ENCODE measurements at places on chromosomes 11 and 22. TPM values are rescaled to one million over a fixed set of nuclear protein-coding genes. Genes with fewer than 3 reads are reported as not detected.

GRCh38 chr11:7573193-7573557, 59.4 kb downstream of the PPFIBP2 start:
- H3K27ac ChIP-seq, result no peak overlapping the region
- H3K36me3 ChIP-seq, result peaks cover 14% of the 10 kb centered on the region
- H3K27me3 ChIP-seq, result no peaks in the 10 kb centered on the region
- peaks cover 59% of the 10 kb centered on the region for H3K4me1 ChIP-seq
- no peak overlapping the region for H3K4me3 ChIP-seq

DNA sequence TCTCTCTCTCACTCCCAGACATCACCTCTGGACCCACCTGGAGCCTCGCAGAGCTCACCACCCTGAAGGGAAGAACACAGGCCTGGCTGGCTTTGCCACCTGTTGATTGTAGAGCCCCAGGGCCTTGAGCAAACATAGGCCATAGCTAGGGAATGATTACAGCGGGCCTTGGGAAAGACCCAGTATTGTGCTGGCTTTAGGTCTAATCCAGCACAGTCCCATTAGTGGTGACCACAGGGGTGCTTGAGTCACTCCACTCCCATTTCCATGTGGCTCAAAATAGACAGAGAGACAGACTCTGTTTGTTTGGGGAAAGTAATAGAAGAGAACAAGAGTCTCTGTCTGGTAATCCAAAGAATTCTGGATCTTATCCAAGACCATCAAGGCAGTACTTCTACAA, 42.7 kb upstream of the FAM181B start:
- H3K36me3 ChIP-seq, result no peaks in the 10 kb centered on the region
- H3K27ac ChIP-seq, result no peak overlapping the region
- H3K27me3 ChIP-seq, result no peaks in the 10 kb centered on the region
- peak overlapping the region; percentile 24 for H3K4me3 ChIP-seq
- peaks cover 6% of the 10 kb centered on the region for H3K4me1 ChIP-seq
- DNase-seq, result peak; percentile 64

- no peak overlapping the region for H3K4me3 ChIP-seq
- H3K4me1 ChIP-seq, result peaks cover 3% of the 10 kb centered on the region
- H3K27ac ChIP-seq, result no peak overlapping the region
- no peak for DNase-seq
- H3K36me3 ChIP-seq, result no peaks in the 10 kb centered on the region
- no peaks in the 10 kb centered on the region for H3K27me3 ChIP-seq
Observed at GRCh38 chr22:33600113-33600512, 320.2 kb downstream of the LARGE1 start.

DNA sequence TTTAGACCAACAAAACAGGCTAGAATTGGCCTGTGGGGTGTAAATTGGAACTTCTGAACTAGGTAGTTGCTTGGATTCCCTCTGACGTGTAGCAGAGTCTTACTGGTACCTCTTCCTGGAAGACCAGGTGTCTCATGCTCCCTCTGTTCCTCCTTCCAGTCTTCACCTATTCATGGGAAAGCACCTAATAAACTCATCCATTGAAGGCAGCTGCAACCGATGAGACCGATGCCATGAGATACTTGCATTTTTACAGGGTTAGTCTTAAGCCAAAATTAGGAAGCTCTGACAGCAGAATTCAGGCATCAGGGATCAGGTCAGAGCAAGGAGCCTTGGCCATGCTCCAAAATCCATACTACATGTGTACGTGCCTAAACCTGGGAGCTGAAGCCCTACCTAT, 13.2 kb upstream of the HEPHL1 start:
- H3K4me1 ChIP-seq, result no peaks in the 10 kb centered on the region
- H3K4me3 ChIP-seq, result no peak overlapping the region
- peaks cover 6% of the 10 kb centered on the region for H3K27me3 ChIP-seq
- H3K27ac ChIP-seq, result no peak overlapping the region
- H3K36me3 ChIP-seq, result no peaks in the 10 kb centered on the region
- no peak for DNase-seq

- H3K4me1 ChIP-seq, result no peaks in the 10 kb centered on the region
- no peak overlapping the region for H3K27ac ChIP-seq
- H3K4me3 ChIP-seq, result no peak overlapping the region
- peaks cover 20% of the 10 kb centered on the region for H3K36me3 ChIP-seq
Observed at GRCh38 chr11:129930296-129930695, 34.9 kb upstream of the NFRKB start.

DNA sequence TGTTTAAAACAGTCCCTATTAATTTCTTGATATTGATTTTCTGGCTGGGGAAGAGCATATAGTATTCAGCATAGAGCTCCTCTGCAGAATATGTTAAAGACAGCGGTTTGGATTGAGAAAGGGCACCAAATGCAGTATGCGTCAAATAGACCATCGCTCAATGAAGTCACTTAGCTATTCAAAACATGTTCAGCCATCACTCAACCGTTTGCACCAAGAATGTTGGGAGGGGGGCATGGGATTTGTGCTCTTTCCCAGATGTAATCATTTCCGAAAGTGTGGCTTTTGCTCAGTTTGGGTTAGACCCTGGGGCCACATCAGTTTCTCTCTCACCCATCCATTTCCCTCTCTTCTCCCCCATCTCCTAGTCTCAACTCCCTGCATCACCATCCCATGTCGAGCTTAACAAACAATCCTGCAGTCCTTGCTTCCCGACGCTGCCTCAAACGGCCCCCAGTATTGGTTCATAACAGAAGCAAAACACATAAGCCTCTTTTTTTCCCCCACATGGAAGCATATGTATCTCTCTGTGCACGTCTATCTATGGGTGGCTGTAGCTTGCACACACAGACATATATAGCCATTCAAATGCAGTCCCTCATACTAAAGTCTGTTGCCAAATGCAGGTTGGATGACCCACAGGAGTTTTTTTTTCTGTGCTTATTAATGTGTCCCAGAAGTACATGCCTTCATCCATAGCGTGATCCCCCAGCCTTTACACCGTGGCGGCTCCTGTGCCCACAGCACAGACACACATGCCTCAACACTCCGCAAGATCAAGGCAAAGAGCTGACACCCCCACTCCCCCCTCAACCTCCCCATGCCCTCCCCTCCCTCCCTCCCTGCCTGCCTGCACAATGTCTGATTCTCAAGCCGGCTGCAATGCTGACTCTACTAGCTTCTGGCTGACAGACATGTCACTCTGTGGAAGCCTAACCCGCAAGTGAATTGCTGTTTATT, 2.6 kb downstream of the CACNG2 start:
- no peak overlapping the region for H3K27ac ChIP-seq
- no peak for DNase-seq
- H3K4me3 ChIP-seq, result no peak overlapping the region
- H3K4me1 ChIP-seq, result no peaks in the 10 kb centered on the region

DNA sequence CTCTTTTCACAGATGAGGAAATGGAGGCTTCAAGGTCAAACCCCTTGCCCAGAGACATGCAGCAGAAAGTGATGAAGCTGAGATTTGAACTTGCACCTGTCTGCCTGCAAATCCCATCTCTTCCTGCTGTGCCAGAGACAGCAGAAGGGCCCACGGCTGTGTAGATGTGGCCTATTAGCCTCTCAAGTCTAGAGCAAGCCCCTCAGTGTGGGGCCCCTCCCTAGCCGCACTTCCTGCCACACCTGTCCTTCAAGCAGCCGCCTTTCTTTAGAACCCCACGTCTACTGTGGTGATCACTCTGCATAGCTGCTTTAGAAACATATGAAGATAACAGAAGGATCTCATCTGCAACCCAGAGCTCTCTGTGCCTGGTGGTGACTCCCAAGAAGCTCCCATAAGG, 41.2 kb upstream of the JAM3 start:
- H3K36me3 ChIP-seq, result no peaks in the 10 kb centered on the region
- no peak overlapping the region for H3K27ac ChIP-seq
- peaks cover 5% of the 10 kb centered on the region for H3K4me1 ChIP-seq
- H3K27me3 ChIP-seq, result peaks cover 11% of the 10 kb centered on the region

DNA sequence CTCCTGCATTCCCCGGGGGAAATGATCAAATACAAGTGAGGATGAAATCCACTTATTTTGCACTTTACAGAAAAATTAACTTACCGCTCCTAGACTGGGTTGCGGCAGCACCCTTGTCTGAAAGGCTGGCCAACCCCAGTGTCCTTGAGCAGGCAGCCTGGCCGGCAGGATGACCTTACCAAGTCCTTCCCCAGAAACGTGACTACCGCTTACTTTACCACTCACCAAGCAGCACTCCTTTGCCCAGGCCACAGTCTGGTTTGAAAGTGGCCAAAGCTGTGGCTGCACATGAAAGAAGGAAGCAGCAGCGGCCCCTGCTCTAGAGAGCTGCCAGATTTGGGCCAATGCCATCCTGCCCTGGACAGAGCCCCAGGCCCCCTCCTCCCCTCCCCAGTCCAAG, 20.3 kb downstream of the MYH9 start:
- peaks cover 57% of the 10 kb centered on the region for H3K4me1 ChIP-seq
- peaks cover 43% of the 10 kb centered on the region for H3K36me3 ChIP-seq
- no peaks in the 10 kb centered on the region for H3K27me3 ChIP-seq
- DNase-seq, result peak; percentile 46

- H3K36me3 ChIP-seq, result no peaks in the 10 kb centered on the region
- H3K4me1 ChIP-seq, result peaks cover 14% of the 10 kb centered on the region
- DNase-seq, result no peak
- no peak overlapping the region for H3K4me3 ChIP-seq
Observed at GRCh38 chr11:13098063-13098462, 88.9 kb downstream of the RASSF10 start.

Gene OSBP2
- 13.2 TPM for total RNA-seq

Gene UPK2
- 0.38 TPM for total RNA-seq

DNA sequence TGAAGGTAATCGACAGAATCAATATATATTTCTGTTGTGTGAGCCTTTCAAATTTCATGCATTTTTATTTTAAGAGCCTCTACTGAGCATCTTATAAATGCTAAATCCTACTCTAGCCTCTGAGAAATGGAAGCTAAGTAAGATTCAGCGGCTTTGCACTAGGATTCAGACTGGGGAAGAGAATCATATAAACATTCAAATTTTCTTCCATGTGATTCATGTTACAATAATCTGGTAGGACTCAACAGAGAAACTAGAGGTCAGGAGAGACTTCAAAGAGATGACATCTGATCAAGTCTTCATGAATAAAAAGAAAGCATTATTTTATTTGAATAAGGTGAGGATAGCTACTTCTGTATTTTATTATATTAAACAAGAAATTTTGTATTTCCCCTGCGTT, 538.9 kb downstream of the DLG2 start:
- no peak overlapping the region for H3K27ac ChIP-seq
- no peaks in the 10 kb centered on the region for H3K4me1 ChIP-seq
- no peaks in the 10 kb centered on the region for H3K27me3 ChIP-seq

Gene APOL5
- total RNA-seq, result not detected

Gene ARHGAP42
- 131 TPM for total RNA-seq

Gene CALCA
- not detected for total RNA-seq

Gene EFEMP2
- 111 TPM for total RNA-seq

DNA sequence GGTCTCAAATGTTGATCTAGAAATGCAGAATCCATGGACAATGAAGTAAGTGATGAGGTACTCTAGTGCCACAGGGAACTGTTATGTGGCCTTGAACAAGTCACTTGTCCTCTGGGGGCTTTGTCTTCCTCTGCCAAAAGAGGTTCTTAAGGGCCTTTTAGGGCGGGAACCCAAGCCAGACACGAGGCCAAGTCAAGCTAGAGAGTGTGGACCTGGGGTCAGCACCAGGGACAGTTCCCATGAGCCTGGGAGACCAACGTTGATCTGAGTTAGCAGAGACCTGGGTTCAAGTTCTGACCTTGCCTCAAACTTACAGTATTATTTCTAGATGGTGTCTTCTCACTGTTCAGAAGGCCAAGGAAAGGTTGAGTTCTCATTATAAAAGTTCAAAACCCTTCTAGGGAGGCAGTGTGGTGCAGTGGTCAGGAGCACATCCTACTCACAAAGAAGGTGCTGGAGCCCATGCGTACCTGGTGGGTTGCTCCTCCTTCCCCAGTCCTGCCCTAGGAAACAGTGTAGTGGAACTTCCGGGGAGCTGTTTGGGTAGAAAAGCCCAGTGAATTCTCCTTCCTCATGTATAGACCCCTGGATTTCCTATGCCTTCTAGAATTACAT, 121.5 kb downstream of the CHST1 start:
- H3K36me3 ChIP-seq, result no peaks in the 10 kb centered on the region
- H3K4me1 ChIP-seq, result no peaks in the 10 kb centered on the region
- no peak overlapping the region for H3K27ac ChIP-seq
- H3K27me3 ChIP-seq, result peaks cover 9% of the 10 kb centered on the region
- H3K4me3 ChIP-seq, result no peak overlapping the region

DNA sequence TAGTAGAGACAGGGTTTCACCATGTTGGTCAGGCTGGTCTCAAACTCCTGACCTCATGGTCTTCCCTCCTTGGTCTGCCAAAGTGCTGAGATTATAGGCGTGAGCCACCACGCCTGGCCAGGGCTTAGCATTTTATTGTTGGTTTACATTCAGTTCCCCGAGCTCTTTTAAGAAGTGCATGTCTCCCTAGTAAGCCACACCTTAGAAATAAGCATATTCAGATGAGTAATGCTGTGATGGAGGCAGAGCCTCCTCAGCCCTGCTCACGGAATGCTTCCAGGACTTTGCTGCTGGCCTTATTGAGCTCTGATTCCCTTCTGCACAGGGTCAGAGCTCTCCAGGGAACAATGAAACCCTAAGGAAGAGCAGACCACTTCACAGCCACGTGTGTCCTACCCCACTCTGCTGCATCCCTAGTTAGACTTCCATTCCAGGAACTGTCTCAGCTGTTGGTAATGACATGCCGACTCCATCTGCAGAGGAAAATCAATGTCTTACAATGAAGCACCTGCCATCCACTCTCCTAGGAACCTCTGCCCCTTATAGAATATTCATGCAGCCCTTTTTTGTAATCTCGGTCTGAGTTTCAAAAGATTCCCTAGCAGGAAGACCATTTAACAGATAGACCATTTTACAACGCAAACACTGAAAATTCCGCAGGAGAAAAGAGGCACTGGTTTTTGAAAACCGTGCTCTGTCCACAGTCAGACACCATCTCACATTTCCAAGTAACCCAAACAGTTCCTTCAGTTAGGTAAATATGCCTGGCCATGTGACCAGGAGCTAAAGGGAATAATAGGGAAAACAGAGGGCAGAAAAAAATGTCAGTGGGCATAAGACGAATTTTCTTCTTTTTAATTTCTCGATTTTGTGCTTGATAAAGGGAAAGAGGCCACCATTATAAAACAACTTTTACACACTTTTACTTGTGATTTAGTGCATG, 1.7 kb upstream of the JAM3 start:
- DNase-seq, result no peak
- H3K4me1 ChIP-seq, result peaks cover 3% of the 10 kb centered on the region
- H3K4me3 ChIP-seq, result no peak overlapping the region
- H3K27ac ChIP-seq, result peak overlapping the region; percentile 74
- no peaks in the 10 kb centered on the region for H3K36me3 ChIP-seq

GRCh38 chr11:78337554-78337924, 80.1 kb downstream of the GAB2 start:
- no peak overlapping the region for H3K4me3 ChIP-seq
- DNase-seq, result no peak
- no peaks in the 10 kb centered on the region for H3K27me3 ChIP-seq
- peaks cover 9% of the 10 kb centered on the region for H3K36me3 ChIP-seq
- peaks cover 13% of the 10 kb centered on the region for H3K4me1 ChIP-seq
- H3K27ac ChIP-seq, result no peak overlapping the region

DNA sequence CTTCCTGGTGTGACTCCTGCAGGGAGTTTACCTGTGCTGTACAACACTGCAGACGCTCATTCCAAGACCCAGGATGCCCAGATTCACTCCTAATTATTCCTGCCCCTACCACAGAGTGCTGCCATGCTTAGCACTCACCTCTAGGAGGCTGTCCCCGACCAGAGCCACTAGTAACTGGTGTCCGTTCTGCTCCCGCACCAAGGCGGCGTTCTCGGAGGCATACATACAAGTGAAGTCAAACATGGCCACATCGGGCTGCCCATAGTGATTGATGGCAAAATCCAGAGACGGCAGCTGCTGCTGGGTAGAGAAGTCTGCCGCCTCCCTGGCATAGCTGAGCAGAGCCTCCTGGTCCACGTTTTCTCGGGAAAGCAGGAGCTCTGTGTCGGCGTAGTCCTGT, 122.3 kb upstream of the BID start:
- no peaks in the 10 kb centered on the region for H3K4me1 ChIP-seq
- no peaks in the 10 kb centered on the region for H3K27me3 ChIP-seq
- peak; percentile 88 for DNase-seq
- no peak overlapping the region for H3K4me3 ChIP-seq

Data from endodermal cell (in vitro differentiated cells).